Mesothelial cell of epicardium (in vitro differentiated cells): ENCODE measurements at places on chromosomes 3 and 15.

DNA sequence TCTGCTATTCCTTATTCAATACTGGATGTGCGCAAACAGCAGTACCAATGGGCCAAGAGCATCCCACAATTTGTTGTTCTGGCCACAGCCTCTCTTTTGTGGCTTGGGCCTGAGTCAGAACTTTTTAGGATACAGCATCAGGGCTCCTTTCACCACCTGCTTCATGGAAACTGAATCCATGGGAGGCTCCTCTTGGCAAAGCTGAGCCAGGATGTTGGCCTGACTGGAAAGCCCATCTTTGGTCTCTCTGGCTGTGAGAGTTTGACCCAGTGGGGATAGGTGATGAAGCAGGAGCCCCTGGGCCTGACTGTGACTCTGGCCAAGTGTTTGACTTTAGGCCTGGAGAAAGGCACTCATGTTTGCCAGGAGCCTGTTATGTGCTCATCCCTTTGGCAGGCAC lies 27.6 kb downstream of the IL16 start:
- DNase-seq = no peak

DNA sequence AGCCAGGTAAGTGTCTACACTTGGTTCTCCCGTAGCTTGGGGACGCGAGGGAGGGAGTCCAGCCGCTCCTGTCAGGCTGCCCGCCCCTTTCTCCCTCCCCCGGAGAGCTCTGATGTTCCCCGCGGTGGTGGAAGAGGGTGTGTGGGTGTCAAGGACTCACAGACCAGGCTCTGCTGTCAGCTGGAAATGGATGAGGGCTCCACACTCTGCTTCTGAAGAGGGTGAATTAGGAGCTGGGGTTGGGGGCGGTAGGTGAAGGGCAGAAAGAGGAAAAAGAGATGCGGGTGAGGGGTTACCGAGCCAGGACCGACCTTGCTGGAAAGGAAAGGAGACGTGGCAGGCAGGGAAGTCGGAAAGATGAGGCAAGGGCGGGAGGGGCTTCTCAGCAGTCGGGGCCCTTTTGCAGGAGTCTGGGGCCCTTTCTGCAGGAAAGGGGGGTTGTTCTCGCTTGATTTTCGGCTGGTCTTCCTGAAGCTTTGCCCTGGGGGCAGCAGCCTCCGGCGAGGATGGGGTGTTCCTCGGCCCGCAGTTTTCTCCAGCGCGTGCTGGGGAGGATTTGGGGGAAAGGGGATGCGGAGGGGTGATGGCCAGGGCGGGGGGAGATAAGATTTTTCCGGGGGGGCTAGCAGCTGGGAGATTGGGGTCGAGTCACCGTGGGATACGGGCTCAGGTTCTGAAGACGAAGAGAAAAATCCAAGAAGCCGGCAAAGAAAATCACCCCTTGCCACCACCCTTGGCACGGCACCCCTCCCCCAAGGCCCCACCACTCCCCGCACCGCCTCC lies 602 bp upstream of the BAHD1 start:
- DNase-seq = peak; percentile 50

GRCh38 chr3:69249001-69249400 lies 126.6 kb upstream of the LMOD3 start:
- DNase-seq = no peak

DNA sequence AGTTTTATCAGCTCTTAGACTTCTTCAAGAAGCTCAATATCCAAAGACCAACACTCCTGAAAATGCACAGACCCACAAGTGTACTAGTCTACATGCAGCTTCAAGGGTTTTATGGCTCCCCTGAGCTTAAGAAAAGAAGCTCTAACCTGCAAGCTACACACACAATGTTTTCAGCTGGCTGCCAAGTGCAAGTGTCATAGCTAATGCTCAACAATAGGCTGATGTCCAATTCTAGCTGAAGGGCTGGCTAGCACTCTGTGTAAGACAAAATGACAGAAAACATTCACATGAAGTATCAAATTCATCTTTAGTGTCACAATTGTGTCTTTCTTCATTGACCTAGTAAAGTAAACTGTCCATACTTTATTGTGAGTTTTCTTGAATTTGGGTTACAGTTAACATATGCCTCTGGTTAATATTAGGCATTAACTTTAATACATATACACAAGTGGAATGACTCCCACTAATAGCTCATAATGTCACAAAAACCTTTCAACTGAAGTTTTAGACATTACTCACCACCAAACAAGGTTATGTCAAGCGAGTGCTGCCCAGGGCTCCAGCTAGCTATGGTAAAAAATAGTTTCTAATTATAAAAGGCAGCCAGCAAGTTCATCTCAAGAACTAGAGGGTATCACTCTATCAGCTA lies 15.1 kb downstream of the ABI3BP start:
- DNase-seq = no peak

GRCh38 chr15:72916897-72917296 lies 133.3 kb upstream of the ADPGK start:
- no peak for DNase-seq

DNA sequence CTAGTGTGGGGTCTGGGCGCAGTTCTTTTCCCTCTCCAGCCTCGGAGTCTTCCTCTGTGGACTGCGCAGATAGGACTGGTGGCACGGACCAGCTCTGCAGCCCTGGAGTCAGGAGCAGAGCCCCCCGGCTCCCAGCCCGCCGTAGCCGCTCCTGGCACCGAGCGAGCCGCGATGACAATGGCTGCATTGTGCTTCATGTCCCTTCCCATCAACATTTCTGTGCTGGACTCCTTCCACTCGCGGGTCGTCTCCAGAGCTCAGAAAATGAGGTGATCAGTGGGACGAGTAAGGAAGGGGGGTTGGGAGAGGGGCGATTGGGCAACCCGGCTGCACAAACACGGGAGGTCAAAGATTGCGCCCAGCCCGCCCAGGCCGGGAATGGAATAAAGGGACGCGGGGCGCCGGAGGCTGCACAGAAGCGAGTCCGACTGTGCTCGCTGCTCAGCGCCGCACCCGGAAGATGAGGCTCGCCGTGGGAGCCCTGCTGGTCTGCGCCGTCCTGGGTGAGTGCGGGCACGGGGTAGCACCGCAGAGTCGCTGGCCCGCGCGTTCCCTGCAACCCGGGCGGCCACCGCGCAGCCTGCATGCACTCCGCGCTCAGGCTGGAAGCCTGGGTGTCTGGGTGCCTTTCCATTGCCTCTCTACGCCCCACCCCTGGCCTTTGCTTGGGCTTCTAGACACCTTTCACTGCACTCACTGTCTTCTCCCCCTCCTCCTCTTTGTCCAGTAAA lies at the start of gene TF:
TSS of gene TF (plus strand) at position 413 of the 731 bp plus-strand sequence. CDS start at position 461, 48 bp downstream.
- DNase-seq = no peak

GRCh38 chr3:58824285-58824684 lies 157.7 kb upstream of the FAM3D start:
- DNase-seq = peak; percentile 36

GRCh38 chr3:43966530-43966929 lies 275.2 kb upstream of the TOPAZ1 start:
- no peak for DNase-seq

DNA sequence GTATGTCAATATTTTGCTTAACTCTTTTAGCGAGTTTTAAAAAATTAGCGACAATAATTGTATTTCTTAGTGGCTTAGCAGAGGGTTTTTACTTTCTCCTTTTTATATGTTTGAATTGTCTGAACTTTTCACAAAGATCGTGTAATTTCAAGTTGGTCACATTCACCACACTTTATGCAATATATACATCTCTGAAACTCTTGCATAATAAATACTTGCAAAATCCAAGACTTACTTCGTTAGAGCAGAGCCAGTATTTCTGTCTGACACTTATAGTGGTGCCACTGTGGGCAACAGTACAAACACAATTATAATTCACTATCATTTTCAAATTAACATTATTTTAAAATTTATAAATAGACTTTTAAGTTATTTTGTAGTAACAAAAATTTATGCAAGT lies 62.0 kb downstream of the SUCNR1 start:
- no peak for DNase-seq

DNA sequence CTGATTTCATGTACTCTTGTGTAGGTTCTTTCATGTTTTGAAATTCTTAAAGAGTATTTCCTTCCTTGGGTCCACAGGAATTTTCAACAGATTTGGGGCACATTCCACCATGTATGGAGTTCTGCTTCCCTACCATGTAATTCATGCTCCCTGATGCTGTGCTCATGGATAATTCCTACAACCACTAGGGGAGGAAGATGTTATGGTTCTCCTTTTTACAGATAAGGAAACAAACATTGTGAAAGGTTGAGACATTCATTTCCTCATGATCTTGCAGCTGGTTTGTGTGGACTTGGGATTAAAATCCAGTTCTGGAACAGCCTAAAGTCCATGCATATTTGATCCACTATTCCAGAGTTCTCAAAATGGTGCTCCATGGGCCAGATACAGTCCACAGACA lies 174.9 kb upstream of the FRMD4B start:
- DNase-seq = no peak

GRCh38 chr15:71115567-71116351 lies 488 bp downstream of the THSD4 start:
- DNase-seq = peak; percentile 60

DNA sequence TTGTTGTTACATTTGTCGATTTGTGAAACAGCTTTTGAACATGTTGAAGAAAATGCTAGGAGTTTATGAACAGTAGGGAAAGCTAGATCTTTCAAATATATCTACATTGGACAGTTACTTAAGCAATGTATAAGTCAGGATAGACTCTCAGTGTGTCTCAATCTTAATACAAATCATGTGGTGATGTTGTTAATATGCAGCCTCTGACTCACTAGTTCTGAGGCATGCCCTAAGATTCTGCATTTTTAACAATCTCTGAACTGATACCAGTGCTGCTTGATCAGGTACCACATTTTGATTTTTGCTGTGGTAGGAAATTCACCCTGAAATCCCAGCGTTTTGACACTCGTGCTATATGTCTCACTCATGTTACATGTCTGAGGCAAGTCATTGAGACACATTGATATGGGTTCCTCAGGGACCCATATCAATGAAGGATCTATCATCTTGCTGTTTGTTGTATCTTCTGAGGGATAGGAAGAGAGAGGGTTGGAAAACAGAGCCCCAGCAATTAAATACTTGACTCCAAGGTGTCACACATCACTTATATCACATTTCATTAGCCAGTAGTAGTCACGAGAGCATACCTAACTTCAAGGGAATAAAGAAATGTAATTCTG lies 597.9 kb downstream of the TAFA4 start:
- no peak for DNase-seq

- no peak for DNase-seq
Observed at GRCh38 chr3:143567823-143568222, 280.4 kb downstream of the SLC9A9 start.
